ENCODE measurements at places on chromosomes 3 and 15. TPM values are rescaled to one million over a fixed set of nuclear protein-coding genes. Genes with fewer than 3 reads are reported as not detected.

DNA sequence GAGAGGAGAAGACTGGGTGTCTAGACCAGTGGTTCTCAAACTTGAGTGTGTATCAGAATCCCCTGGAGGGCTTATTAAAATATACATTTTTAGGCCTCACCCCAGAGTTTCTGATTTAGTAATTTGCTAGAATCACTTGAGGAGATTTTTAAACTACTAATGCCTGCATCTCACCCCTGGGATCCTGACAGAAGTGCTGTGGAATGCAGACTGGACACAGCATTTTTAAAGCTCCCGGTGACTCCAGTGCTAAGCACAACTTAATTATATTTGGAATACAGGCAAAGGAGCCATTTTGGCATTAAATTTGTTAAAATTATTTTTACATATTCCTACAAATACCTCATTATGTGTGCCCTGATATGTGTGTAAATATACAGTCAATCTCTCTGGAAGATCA, 26.7 kb upstream of the COL6A6 start:
- no peak for DNase-seq

DNA sequence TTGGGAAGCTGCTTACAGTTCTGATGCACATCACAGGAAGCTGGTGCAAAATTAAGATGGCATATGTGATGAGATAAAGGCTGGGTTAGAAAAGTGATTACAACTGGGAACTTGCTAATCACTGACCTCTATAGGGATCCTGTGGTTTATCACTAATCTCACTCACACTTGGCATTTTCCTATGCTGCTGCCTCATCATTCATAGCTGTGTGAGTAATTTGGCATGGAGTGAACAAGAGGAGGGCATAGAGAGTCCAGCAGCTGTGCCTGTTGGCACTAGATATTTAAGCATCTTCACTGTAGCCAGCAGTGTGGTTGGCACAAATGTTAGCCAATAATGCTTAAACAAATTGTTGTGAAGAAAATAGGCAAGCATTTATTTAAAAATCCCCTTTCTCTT, 217.7 kb upstream of the CGNL1 start:
- DNase-seq: no peak

ZNF80 gene
- total RNA-seq: 0.10 TPM

DAZL gene
- not detected for total RNA-seq

- no peak for DNase-seq
Measured at GRCh38 chr15:101535170-101535902, 45.8 kb upstream of the PCSK6 start.

FRMD4B gene
- 8.2 TPM for total RNA-seq

GRCh38 chr3:70999730-71000129, 583.8 kb downstream of the FOXP1 start:
- no peak for DNase-seq

RLBP1 gene
- total RNA-seq: not detected

DNA sequence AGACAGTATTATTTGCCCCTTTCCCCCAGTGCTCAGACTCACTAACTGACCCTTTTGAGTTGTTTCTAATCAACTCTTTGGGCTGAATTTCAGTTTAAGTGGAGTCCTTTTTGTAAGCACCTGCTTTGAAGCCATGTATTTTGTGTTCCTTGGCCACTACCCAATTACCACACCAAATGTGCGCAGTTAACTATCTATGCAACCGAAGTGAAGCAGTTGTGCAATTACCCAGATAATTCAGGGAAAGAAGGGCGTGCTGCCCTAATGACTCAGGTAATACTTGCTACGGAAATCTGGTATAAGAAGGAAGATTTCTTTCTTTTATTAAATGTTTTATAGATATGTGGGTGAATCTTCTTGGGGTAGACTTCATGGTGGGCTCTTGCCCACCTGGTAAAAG, 371.9 kb upstream of the TBL1XR1 start:
- DNase-seq: no peak

DNA sequence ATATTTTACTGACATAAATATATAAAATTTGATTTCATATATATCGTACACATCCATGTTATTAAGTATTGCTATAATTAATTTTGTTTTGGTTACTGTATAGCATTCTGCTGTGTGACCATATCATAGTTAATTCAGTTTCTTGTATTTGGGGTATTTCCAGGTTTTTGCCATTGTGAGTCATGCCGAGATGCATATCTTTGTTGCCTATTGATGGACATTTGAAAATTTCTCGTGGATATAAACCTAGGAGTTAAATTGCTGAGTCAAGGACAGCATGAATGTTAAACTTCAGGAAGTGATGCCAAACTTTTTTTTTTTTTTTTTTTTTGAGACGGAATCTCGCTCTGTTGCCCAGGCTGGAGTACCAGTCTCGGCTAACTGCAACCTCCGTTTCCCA, 33.7 kb upstream of the GPR171 start:
- DNase-seq: no peak

GRCh38 chr3:129741794-129742193, 135.3 kb upstream of the PLXND1 start:
- no peak for DNase-seq

DNA sequence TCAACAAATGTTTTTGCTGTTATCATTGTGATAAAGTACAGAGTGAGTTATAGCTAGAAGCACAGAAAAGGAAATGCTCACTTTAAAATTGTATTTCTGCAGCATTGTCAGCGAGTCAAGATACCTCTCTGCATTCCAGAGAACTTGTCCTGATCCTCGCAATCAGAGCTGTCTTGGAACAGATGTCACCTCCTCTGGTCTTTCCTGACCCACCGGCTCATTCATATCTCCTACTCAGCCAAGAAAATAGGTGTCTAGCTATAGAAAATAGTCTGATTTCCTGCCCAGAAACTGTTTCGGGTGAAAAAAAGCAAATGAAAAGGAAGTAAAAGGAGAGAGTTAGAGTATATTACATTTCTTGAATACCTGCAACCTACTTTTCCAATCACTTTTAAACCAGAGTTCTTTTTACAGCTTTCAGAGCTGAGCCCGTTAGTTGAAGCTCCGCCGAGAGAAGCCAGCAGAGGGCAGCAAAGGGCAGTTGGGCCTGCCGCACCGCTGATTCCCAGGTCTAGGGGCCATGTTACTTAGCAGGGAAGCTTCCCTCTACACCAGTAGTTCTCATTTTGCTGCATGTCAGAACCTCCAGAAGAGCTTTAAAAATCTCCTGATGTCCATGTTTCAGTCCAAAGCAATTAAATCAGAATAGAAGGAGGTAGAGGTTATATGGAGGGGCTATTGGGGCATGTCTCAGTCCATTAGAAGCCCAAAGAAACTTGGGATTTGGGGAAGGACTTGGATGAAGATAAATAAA, 185.7 kb upstream of the THRB start:
- DNase-seq: peak; percentile 50

DNA sequence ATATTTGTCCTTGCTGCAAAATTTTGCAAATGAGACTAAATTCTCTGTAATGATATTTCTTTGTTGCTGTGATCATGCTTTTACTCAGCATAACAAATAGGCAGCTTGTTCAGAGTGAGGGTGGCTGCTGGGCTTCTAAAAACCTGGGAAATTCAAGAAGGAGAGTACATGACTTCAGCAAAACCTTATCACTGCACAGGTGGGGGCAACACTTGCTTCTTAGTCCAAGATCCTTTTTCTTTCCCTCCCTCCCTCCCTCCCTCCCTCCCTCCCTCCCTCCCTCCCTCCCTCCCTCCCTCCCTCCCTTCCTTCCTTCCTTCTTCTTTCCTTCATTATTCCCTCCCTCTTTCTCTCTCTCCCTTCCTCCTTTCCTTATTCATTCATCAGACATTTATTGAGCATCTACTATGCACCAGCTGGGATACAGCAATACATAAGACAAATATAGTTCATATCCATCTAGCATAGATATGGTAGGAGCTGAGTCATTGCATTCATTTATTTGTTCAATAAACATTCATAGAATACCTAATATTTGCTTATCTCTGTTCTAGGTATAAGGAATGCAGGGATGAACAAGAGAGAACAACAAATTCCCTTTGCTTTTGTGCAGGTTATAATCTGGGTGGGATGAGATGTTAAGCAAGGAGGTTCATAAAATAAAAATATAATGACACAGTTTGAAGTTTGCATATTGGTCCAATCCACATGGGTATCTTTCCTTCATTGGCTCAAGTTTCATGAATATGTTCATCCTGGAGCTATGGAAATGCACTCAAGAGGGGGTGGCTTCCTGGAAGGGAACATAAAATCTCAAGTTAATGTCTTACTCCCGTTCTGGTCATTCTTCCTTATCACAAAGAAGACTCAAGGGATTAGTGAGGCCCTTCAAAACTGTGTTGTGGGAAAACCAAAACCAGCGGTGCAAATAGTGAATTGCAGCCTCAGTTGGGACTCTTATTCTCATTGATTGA, 210.7 kb downstream of the PDCD6IP start:
- DNase-seq: no peak

DNA sequence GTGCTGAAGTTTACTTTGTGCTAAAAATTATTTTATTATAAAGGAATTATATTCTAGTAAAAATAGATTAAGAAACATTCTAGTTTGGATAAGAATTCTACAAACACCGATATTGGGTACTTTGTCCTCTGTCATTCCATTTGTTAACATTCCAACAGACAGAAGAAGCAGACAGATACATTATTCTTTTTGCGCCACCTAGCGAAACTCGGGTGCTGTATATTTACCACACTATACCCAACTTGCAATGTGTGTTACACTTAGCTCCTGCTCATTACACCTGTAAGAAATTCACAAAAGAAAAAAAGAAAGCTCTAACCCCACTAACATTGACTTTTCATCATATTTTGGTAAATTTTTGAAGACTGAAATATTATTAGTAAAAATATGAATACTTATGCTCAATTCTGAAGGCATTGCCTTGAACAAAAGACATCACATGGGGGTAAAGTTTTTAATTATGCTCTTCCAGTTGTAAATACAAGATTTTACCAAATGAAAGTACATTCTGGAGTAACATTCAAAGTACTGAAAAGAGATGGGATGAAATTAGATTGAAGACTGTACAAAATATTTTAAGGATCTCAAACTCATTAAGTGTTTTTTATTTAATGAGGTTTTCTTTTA, 136.5 kb upstream of the MLF1 start:
- peak; percentile 48 for DNase-seq

GRCh38 chr15:80240276-80240675, 11.7 kb downstream of the CTXND1 start:
- DNase-seq: no peak

RPL32 gene
- total RNA-seq: 2,113 TPM

GRCh38 chr3:193620650-193621049, 27.6 kb downstream of the OPA1 start:
- DNase-seq: no peak

ZBTB11 gene
- 30.5 TPM for total RNA-seq

ZNF860 gene
- total RNA-seq: not detected

- no peak for DNase-seq
Measured at GRCh38 chr3:136731274-136731884, 20.8 kb downstream of the STAG1 start.

ZNF280D gene
- total RNA-seq: 26.9 TPM

FETUB gene
- not detected for total RNA-seq

IMPG2 gene
- total RNA-seq: 0.50 TPM

- no peak for DNase-seq
Measured at GRCh38 chr3:115885621-115886020, 262.3 kb downstream of the GAP43 start.

- DNase-seq: no peak
Measured at GRCh38 chr3:10717756-10718155, 98.3 kb upstream of the SLC6A11 start.

Measured in activated CD4-positive, alpha-beta T cell treated with anti-CD3 and anti-CD28 coated beads, Interleukin-2, amount 10 ng/mL, durations not matched to agents 7 days and 5 days (primary cell).